NCI-H146 (cell line): ENCODE measurements at places on chromosomes 6 and 20.
A peak's percentile ranks its signal among the peaks of the same experiment; 100 is the strongest.

- no peak for DNase-seq
Measured at GRCh38 chr6:85143676-85144075, 306.2 kb upstream of the NT5E start.

- DNase-seq, result no peak
Measured at GRCh38 chr6:102918161-102918560, 1524.7 kb downstream of the GRIK2 start.

- no peak for DNase-seq
Measured at GRCh38 chr6:3305831-3306230, 47.1 kb downstream of the PSMG4 start.

GRCh38 chr6:8075704-8076103 is 11.5 kb upstream of the BLOC1S5 start:
- no peak for DNase-seq

GRCh38 chr6:160337991-160338390 is 10.2 kb upstream of the SLC22A3 start:
- no peak for DNase-seq

- no peak for DNase-seq
Measured at GRCh38 chr20:62297449-62298227, 5.2 kb upstream of the ADRM1 start.

GRCh38 chr6:47059216-47059885 is 17.2 kb upstream of the ADGRF1 start:
- no peak for DNase-seq

- no peak for DNase-seq
Measured at GRCh38 chr6:138218449-138218848, at the start of gene PBOV1. Gene PBOV1 (minus strand): TSS chr6:138218491. CDS start chr6:138218395, 96 bp downstream.

- DNase-seq, result peak; percentile 31
Measured at GRCh38 chr6:98514073-98514720, 320.2 kb upstream of the POU3F2 start.

GRCh38 chr6:20129290-20130088 is 82.8 kb downstream of the MBOAT1 start:
- DNase-seq, result no peak
